ENCODE measurements at places on chromosomes 11 and 22.

DNA sequence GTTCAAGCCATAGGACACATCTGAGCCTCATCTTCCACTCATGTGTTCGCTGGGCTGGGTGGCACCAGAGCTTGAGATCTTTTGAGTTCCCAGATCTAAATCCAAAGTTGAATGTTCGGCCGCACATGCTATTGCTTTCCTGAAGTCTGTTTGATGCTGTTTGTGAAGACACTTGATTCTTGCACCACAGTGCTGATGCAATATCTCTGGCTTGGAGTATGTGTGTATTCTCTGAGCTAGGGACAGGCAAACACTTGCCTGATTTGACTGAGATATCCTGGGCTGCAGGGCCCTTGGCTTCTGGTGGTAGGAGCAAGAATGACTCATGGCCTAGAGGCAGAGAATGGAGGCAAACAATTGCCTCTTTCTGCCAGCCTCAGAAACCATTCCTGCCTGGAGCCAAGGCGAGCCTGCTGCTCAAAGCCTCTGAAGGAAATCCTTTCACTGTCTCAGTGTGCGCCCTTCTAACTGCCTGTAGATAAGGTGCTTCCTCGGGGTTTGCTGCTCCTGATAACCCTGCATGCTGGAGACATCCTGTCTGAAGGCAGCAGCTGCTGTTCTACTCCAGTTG is 73.0 kb downstream of the CYB5R2 start:
- DNase-seq: peak; percentile 99

DNA sequence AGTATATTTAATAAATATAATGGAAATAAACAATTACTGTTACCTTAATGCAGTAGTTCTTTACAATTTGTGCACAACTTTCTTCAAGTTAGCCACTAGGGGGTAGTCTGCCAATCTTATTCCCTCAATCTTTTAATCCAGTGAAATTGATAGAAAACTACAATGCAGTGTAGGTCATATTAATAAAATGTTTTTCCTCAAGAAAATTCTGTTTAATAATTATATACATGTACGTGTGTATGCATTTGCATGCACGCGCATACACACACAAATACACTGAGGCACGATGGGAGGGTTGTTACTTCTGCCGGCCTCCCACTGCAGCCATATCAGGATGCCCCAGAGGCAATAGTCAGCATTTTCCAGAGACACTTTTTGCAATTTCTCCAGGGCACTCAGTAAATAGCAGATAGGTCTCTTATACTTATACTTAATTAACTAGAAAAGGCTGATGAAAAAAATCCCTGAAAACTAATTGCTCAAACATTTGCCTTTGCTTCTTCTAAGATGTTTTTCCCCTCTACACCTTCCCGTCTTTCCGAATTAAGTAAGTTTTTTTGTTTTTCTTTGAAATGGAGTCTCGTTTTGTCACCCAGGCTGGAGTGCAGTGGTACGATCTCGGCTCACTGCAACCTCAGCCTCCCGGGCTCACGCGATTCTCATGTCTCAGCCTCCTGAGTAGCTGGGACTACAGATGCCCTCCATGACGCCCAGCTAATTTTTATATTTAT is 3.1 kb downstream of the GAB2 start:
- DNase-seq: no peak

- DNase-seq: peak; percentile 77
Observed at GRCh38 chr11:46554213-46555147, 39.3 kb downstream of the AMBRA1 start.

DNA sequence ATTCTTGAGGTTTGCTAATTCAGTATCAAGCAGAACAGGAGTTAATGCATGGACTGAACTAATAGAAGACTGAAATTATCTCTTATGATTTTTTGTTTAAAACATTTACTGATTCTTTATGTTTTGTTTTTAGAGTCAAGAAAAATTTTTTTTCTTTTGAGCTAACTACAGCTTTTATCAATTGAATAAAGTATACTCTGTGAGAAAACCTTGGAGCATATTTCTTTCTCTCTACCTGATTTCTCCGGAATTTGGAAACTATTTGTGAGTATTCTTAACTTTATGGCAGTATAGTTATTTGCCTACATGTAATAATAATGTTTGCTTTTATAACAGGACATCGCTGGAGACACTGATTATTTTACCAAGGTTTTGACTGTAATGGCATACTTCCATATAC is 18.1 kb upstream of the CRTAM start:
- DNase-seq: no peak

GRCh38 chr11:34749666-34750659 is 129.1 kb downstream of the EHF start:
- peak; percentile 50 for DNase-seq

GRCh38 chr11:16511116-16512114 is 155.1 kb upstream of the SOX6 start:
- DNase-seq: no peak

- DNase-seq: no peak
Observed at GRCh38 chr11:2699185-2699530, 636 bp downstream of the KCNQ1OT1 start.
